Femur (tissue), 1 donor: ENCODE measurements at places on chromosomes 4 and X.

DNA sequence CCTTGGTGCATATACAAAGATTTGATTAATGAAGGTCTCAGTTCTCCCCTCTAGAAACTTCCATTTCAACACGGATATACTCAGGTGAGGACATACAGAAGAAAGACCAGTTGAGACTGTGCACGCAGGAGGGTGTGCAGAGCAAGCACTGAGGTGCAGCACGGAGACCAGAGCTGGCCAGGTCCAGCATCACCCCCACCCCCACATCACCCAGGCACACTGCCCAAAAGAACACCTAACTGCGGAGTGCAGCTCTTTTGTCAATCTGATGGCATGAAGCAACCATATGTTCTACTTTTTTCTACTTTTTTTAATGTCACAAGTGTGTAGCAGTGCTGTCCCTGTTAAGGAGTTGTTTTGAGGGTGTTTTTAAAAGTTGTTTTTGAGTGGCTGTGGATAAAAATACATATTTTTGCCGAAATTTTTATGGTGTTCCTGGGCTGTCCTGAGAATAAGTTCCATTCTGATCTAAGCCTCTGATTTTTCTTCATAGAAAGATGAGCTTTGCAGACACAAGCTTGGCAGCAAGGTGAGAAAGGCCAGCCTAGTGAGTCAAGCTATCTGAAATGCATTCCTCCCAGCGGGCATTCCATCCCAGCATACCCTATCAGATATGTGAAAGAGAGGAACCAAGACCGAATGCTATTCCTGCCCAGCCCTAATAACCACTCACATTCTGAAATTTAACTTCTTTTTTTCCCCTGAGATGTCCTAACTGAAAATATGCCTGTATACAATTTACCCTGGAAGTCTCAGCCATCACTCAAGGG is 173.7 kb downstream of the PTTG2 start:
- DNase-seq, result no peak

DNA sequence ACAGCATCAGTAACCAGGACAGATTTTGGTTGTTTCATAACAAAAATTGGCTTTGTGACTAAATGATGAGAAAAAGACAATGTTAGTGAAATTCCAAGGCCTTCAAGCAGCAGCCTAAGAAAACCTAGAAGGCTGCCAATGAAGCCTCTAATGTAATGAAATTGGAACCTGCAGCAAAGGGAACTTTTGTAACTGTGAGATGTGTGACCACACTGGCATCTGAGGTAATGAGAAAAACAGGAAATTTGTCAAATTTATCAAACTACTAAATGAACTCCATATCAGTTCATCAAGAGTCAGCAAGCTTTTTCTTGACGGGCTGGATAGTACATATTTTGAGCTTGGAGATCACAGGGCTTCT is 30.4 kb upstream of the EMCN start:
- DNase-seq, result no peak

DNA sequence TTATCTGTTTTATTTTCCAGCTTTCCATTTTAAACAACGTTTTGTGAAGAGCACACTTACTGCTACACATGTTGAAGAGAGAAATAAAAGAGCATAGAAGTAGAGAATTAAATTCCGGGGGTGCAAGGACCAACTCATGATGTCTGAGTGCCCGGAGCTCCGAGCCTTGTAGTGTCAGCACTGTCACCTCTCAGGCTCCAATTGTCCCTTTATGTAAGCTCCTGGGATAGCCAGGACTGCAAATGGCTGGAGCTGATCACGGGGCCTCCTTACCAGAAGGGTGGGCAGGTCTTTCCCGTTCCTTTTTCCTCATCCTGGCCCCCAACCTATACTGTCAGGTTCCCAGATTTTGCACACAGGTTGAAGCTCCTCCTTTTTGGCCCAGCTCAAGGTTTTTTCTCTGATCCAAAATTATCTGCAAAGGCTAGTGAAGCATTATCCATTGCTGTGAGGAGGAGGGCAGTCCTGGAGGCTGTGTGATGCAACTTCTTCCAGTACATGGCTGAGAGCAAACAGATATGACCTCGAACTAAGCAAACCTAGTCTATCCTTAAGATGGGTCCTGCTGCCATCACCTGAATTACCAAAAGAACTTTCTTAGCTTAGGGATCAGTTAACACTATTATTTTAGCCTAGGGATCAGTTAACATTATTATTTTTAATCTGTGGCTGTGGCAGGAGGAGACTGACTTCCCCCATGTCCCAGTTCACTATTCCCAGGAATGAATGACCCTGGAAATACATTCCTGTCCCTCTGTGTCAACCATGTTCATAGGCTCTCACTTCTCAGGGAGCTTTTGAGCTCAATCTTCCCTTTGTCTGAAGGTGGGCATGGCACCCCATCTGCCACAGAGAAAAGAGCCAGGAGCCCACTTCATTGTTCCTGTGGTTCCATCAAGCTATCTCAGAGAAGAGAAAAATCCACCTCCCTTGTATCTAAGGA is at the start of gene FGG:
TSS of gene FGG (minus strand) at position 185 of the 943 bp plus-strand sequence. CDS start at position 138, 47 bp downstream.
- no peak for DNase-seq

GRCh38 chr4:76283900-76284299 is 22.6 kb upstream of the STBD1 start:
- DNase-seq, result no peak

DNA sequence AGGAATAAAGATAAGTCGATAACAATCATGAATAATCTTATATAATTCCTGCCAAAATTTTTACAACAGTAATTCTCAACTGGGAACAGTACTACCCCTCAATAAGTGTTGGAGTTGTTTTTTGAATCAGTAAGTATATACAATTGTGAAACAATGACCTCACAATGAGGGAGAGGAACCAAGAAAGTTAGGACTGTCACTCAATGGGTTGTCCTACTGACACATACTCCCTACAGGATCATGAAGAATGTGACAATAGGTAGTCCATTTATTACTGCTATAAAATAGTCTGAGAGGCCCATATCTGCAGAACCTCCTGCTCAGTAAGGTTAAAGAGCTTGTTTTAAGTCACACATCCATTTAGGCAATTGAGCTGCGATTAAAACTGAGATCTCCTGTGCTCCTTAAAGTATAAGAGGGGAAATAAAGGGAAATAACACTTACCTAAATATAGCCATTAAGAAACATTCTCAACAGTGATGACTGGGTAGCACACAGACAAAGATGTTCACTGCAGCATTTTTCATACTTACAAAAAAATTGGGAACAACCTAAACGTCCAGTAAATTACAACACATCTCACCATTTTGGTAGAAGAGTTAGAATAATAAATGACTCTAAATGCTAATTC is 26.2 kb downstream of the FBXW7 start:
- no peak for DNase-seq

DNA sequence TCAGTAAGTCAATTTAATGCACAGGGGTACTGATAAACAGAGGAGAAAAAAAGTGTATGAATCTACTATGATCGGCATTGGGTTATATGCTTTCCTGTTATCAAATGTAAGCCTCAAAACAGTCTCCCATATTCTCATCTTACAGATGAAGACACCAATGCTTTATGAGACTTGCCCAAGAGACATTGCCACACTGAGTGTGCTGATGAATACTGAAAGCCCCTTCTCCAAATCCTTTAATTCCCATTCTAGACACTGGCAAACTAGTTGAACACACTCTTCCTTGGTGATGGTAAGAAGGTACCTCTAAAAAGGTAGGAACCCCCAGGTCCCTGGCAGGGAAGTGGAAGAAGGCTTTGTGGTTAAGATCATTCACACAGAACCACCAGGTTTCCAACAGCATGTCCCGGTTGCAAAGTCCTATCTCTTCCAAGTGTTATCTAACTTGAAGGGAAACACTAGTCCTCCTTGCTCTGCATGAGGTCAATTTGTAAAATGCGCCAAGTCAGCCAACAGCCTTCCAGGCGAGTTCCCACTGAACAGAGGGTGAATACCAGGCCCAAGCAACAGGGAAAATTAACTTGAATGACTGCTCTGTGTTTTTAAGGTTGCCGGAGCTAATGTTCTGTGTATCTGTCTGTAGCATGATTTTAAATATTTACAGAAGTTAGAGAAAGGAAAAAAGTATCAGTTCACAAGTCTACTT is 5.1 kb downstream of the SETD7 start:
- no peak for DNase-seq

GRCh38 chr4:62408454-62408853 is 1208.3 kb downstream of the ADGRL3 start:
- no peak for DNase-seq

DNA sequence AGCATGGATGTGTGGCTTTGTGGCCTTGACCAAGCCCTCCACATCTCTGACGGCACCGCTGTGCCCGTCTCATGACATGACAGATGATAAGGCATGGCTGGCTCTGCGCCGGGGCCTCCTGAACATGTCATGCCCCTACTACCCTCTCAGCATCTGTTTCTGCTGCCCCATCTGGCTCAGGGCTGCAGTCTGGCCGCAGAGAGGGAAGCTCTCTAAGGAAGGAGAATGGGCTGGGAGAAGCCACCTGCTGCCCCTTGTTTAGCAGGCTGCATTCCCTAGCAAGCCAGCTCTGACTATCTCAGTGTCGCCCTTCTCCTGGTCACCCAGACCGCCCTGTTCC is 7.2 kb downstream of the ZNF185 start:
- DNase-seq, result no peak

- no peak for DNase-seq
Observed at GRCh38 chrX:106927023-106927422, 6.8 kb downstream of the CLDN2 start.

- no peak for DNase-seq
Observed at GRCh38 chr4:122917731-122918130, 4.7 kb downstream of the NUDT6 start.
